GM12878 (cell line): ENCODE measurements at places on chromosomes 6 and 20. TPM values are rescaled to one million over a fixed set of nuclear protein-coding genes. Genes with fewer than 3 reads are reported as not detected.

ZSCAN16 gene
- 6.6 and 7.1 TPM in 2 replicates for total RNA-seq

IPCEF1 gene
- 4.9 and 6.8 TPM in 2 replicates for total RNA-seq

SMLR1 gene
- total RNA-seq, result 0.08 and 0.10 TPM in 2 replicates

REPS1 gene
- 36.9 and 39.3 TPM in 2 replicates for total RNA-seq

MOG gene
- total RNA-seq, result not detected in 2 replicates

TRIM10 gene
- total RNA-seq, result not detected in 2 replicates

TMC2 gene
- not detected in 2 replicates for total RNA-seq

SLC22A16 gene
- not detected in 2 replicates for total RNA-seq

BPIFB1 gene
- total RNA-seq, result 0.13 TPM in 1 of 2 replicates, not detected in the other

BNIP5 gene
- 0.08 and 0.13 TPM in 2 replicates for total RNA-seq

CCN2 gene
- total RNA-seq, result 0.43 and 0.62 TPM in 2 replicates

ANGPT4 gene
- total RNA-seq, result not detected in 2 replicates

GPR63 gene
- 3.6 and 3.8 TPM in 2 replicates for total RNA-seq

PNPLA1 gene
- total RNA-seq, result not detected in 2 replicates

MYMX gene
- total RNA-seq, result not detected in 2 replicates

REV3L gene
- 18.9 and 20.4 TPM in 2 replicates for total RNA-seq

PDYN gene
- not detected in 2 replicates for total RNA-seq

ITPR3 gene
- total RNA-seq, result 30.3 and 34.0 TPM in 2 replicates

MCHR2 gene
- not detected in 2 replicates for total RNA-seq

SLC17A9 gene
- 60.2 and 74.1 TPM in 2 replicates for total RNA-seq

SAMD5 gene
- total RNA-seq, result 0.23 TPM in 1 of 2 replicates, not detected in the other

HDGFL1 gene
- 0.69 and 1.1 TPM in 2 replicates for total RNA-seq

BTNL2 gene
- total RNA-seq, result 0.26 TPM in 1 of 2 replicates, not detected in the other

RFX6 gene
- total RNA-seq, result not detected in 2 replicates

NRSN1 gene
- not detected in 2 replicates for total RNA-seq
